LNCaP clone FGC (cell line): ENCODE measurements at places on chromosomes 6 and 20.

DNA sequence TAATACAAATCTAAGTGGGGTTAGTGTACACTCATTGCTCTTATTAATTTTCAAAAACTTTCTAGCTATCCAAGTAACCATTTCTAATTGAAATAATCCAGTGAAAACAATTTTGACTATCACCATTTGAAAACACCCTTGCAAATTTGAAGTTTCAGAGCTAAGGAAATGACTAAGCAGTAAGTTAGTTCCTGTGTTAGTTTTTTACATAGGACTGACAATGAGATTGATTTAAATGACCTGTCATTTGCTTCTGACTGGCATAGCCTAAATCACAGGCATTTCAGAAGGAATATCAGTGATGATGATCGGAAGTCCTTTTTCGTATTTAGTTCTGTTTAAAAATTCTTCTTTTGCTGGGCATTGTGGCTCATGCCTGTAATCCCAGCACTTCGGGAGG is 27.0 kb downstream of the STK4 start:
- no peak for DNase-seq

DNA sequence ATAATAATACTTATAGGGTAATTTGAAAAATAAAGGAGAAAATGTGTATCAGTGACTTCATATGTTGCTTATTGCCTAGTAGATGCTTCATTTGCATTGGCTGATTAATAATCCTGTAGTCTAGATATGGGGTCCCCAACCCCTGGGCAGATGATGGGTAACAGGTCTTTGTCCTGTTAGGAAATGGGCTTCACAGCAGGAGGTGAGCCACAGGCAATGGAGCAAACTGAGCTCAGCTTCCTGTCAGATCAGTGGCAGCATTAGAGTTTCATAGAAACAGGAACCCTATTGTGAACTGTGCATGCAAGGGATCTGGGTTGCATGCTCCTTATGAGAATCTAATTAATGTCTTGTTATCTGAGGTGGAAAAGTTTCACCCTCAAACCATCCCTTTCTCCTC is 1049.5 kb upstream of the EPHA7 start:
- DNase-seq = no peak

GRCh38 chr6:57029213-57029612 is 17.3 kb upstream of the KIAA1586 start:
- no peak for DNase-seq

GRCh38 chr6:169539176-169539897 is 162.5 kb downstream of the WDR27 start:
- no peak for DNase-seq

DNA sequence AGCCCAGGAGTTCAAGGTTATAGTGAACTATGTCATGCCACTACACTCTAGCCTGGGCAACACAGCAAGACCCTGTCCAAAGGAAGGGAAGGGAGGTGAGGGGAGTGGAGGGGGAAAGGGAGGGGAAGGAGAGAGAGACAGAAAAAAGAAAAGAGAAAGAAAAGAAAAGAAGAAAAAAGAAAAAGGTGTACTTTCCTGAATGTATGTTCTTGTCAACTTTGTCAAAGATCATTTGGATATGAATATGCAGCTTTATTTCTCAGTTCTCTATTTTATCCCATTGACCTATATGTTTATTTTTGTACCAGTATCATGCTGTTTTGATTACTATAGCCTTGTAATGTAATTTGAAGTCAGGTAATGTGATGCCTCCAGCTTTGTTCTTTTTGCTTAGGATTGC is 30.9 kb upstream of the FKBP1C start:
- no peak for DNase-seq

DNA sequence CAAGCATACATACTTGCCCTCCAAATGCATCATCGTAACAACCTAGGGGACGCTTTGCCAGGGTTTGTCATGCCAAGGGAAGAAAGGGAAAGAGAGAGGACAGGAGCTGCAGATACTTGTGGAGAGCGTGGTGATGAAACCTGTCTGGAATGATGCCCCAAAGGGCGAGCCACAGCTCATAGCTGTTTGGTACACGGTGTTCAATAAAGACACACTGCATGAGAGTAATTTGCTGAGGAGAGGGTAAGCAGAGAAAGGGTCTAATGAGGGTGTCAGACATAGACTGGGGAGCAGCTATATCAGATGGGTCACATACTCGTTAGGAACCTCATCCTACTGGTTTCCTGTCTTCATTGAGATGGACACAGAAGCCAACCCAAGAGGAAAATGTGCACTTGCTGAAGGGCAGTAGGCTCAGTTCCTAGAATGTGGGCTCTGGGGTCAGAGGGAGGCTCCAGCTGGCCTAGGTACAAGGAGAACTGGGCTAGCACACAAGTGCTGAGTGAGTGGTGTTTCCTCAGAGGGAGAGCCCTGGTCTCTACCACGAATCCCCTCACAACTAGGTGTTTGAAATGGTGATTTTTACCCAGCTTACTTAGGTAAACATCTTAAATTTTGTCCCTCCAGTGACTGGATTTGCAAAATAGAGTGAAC is 5.2 kb upstream of the FOXO3 start:
- DNase-seq = no peak

- no peak for DNase-seq
These were observed 11.7 kb upstream of the STAU1 start for GRCh38 chr20:49199729-49200293.

- no peak for DNase-seq
These were observed 63.2 kb downstream of the TRIM27 start for GRCh38 chr6:28860581-28860980.

DNA sequence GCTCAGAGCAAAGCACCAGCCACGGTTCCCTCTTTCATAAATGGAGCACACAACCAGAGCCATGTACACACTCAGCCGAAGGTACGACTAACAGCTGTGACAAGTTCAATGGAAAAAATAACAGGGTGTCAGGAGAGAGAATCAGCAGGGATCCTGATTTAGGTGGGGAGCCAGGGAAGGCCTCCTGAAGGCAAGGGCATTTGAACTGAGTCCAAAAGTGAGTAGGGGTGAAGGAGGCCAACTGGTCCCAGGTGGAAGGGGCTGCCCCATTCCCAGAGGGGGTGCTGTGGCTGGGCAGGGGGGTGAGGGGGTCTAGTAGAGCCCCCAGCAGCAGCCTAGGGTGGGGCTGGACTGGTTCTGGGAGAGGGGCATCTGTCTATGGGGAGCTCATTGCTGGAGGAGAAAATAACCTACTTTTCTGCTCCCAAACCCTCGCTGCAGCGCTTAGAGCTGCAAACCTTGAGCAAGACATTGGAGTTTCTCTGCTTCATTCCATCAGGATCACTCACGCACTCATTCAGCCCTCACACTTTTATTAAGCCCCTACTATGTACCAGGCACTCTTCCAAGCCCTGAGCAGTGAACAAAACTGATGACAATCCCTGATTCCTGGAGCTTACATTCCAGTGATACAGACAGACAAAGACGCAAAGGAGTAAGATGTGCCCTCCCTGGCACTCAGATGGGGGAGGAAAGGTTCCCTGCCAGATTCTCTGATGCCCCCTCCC is 113.5 kb downstream of the TOX2 start:
- DNase-seq = no peak

- no peak for DNase-seq
These were observed 19.2 kb downstream of the UTRN start for GRCh38 chr6:144304223-144304848.

DNA sequence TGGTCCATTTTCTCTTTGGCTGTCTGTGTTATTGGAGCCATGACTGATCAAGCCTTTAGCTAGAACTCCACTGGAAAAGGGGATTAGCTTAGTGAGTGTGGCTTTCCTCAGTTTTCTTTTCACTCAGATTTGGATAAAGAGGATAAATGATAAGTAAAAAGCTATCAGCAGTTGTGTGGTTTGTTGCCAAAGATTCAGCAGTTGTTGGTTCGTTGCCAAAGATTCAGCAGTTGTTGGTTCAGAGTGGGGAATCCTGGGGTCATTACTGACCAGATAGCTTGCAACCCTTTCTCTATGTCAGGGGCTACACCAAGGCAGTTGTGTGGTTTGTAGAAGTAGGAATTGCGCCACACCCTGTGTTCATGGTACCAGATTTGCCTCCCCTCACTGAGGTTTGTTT is 107.7 kb upstream of the SCP2D1 start:
- DNase-seq = no peak

GRCh38 chr6:18349386-18349785 is 37.8 kb upstream of the RNF144B start:
- DNase-seq = no peak

GRCh38 chr6:5339786-5340185 is 78.5 kb downstream of the FARS2 start:
- no peak for DNase-seq

DNA sequence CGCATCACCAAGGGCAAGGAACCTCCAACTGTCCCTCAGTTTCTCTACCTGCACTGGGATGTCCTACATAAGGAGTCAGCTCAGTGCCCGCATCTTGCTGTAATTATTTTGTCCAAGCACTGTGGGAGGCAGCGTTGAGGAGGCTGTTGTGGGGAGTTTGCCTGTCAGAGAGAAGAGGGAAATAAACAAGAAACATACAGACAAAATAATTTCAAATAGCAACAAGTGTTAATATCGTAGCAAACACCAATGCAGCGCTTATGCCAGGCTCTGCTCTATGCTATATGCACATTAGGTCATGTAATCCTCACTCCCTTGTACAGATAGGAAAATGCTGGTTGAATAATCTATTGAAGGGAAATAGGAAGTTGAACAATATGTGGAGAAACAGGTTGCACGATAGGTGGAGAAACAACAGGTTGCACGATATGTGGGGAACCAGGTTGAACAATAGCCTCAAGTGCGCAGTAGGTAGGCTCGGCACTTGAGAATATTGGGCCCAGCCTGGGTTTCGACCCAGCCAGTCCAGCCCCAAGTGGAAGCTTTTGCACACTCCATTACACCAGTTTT is 91.2 kb upstream of the SIRPA start:
- DNase-seq = no peak

DNA sequence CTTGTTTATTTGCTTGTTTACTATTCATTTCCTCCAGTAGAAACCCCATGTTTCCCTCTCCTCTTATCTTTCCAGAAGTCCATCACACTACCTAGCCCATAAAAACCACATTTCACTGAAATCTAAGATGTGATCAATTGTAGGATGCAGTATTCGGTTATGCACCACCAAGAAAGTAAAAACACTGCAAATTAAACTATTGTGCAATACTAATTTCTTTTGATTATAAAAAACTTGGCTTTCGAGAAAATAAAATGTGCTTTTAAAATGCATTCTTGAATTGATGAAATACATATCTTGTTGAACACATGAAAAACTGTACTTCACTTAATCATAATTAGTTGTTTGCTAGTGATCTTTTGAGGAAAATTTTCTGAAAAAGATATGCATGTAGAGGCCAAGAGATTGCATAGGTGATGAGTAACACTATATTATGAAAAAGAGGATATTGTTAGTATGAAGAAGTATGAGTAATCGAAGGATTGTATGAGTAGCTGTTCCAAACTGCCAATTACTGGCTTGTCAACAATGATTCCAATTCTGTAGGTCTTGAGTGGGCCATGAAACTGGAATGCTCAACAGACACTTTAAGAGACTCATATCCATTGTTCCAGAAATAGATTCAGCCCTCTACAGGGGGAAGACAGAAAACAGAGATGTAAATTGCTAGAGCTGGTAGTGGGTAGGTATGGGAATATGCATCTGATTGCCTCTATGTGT is 79.7 kb downstream of the RNF217 start:
- DNase-seq = no peak

DNA sequence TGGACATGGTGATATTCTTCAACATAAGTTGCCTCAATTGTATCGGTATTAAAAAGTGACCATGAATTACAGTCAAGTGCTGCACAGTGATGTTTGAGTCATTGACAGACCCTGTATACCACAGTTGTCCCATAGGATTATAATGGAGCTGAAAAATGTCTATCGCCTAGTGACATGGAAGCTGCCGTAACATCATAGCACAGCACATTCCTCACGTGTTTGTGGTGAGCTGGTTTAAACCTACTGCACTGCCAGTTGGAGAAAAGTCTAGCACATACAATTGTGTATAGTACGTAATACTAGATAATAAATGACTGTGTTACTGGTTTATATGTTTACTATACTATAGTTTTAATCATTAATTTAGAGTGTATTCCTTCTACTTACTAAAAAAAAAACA is 150.2 kb downstream of the CDH26 start:
- no peak for DNase-seq

- no peak for DNase-seq
These were observed 163.5 kb upstream of the TOP1 start for GRCh38 chr20:40865095-40865494.

DNA sequence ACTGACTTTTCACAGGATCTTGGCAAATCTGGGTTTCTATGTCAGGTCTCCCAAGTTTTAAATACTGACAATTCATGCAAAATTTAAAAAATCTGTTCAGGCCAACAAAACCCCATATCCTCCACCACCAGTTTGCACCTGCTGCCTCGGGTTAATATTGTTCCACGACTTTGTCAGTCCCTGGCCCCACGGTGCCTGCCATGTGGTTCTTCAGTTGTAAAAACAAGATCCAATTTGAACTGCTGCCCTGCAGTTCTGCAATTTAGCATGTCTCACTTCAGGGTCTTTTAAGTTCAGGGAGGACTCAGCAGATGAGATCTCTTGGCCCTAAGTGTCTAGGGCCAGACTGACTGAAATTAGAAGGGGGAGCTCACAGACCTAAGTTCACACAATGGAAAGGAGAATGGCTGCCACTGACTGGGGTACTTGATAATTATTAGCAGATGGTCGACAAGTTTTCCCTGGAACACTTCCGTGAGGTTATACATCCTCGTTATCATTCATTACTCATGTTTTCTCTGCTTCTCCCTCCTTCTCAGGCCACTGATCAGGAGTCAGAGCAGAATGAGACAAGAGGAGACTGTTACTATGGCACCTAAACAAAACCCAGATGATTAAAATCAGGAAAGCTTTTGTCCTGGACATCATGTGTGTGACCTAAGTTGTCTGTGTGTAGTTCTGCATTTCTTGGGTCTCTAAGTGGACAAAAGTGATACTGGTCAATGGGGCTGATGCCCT is 223.6 kb downstream of the KIF16B start:
- DNase-seq = no peak

GRCh38 chr6:111087106-111087835 is at the start of gene SLC16A10:
Gene SLC16A10, plus strand, starts transcription at chr6:111087503. Its CDS starts 250 bp downstream, at chr6:111087753.
- no peak for DNase-seq

GRCh38 chr6:142500250-142500786 is 198.5 kb downstream of the ADGRG6 start:
- DNase-seq = no peak

DNA sequence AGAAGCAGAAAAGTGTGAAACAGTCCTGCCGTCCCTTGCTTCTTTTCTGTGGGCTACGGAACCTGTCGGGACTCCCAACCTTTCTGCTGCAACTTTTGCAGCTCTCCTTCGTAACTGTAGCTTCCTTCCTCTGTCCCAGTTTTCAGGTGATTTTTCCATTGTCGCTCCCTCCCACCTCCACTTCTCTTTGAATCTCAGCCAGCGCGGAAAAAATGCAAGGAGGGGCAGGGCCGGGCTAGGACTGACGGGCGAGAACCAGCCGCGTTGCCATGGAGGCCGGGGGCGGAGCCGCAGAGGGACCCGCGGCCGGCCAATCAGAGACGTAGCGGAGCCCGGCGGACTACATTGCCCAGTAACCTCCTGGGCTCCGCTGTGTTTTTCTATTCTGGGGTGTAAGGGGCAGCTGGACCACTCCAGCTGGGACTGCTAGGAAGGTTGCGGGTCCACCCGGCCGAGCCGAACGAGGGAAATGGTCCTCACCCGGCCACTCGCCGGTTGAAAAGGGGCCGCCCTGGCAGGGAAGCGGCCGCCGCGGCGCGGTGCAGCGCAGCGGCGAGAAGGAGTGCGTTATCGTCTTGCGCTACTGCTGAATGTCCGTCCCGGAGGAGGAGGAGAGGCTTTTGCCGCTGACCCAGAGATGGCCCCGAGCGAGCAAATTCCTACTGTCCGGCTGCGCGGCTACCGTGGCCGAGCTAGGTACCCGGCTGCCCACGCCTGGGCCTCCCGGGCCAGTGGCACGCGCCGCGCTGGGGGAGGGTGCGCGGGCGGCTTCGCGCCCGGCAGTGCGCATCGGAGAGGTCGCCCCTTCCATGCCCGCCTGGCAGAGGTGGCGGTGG is at the start of the genes CYP39A1 and SLC25A27:
CYP39A1 (minus strand) TSS at position 216 of the 836 bp plus-strand sequence. CDS start 236 bp downstream, outside the sequence.
SLC25A27 (plus strand) TSS at position 373 of the 836 bp plus-strand sequence; CDS start at position 591, 218 bp downstream.
- peak; percentile 79 for DNase-seq
